ENCODE measurements at places on chromosomes 12 and 14.

DNA sequence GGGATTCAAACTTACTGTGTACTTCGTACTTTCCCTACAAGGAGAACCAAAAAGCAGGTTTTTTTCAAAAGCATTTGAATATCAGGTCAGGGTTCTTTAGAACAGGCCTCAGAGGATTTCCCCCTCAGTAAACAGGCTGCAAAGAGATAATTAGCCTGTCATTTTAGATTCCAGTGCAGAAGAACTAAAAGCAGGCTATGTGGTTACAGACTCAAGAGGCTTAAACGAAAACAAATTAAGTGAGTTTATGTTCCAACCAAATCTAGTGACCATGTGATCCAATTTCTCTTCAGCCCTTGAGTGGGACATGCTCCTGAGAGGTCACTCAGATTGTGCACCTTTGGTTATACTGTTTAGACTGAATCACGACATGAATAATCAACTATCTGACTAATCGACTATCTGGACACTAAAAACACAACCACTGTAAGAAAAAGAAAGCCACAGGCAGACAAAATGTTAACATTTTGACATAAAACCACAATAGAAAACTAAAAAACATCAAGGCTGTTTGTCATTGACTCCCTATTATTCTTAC, 4.5 kb downstream of the TMED8 start:
- DNase-seq: no peak

GRCh38 chr12:122724641-122725243, 5.9 kb downstream of the HCAR1 start:
- no peak for DNase-seq

DNA sequence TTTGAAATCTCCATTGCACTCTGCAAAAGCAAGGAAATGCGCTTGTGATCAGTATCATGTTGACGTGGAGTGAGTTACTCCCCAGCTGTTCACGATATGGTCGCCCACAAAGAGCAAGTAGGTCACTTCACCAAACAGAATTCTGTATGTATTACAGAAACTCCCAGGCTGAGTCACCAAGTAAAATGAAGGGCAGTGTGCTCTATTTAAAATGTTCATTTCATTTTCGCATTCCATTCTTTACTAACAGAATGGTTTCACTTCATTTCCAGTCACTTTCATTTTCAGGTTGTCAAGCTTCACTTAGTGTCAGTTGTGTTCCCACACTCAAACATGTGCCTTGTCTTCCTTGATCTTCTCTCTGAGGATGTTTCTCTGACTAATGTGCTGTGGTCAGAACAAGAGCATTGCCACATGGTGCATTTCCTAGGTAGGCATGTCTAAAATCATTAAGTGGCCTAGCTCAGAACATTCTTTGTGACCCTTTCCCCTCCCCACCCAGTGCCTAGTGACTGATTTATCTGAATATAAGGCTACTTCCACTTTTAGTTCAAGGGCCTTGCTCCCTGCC, 391.2 kb downstream of the RAD51B start:
- peak; percentile 95 for DNase-seq

- DNase-seq: no peak
Measured at GRCh38 chr14:37610945-37611523, 15.6 kb downstream of the TTC6 start.

DNA sequence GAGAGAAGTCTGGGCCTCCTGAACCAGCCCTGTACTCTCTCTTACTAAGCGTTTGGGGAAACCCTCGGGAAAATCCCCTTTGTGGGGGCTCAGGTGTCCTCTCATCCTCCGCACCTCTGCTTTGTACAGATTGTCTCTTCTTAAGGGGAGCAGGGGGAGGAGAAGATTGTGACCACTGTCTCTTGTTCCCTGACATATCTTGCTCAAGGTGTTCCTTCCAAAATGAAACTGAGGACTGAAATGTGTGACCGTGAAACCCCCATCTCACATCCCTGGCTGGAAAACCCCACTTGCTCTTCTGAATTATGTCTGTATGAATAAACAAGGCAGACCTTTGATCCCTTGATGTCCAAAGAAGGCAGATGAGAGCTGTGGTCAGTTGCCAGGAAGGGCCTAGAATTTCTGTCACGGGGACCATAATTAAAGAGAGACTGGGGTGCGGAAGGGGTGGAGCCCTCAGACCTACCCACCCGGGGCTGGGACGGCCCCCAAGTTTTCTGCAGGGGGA, 369.8 kb downstream of the AACS start:
- no peak for DNase-seq

DNA sequence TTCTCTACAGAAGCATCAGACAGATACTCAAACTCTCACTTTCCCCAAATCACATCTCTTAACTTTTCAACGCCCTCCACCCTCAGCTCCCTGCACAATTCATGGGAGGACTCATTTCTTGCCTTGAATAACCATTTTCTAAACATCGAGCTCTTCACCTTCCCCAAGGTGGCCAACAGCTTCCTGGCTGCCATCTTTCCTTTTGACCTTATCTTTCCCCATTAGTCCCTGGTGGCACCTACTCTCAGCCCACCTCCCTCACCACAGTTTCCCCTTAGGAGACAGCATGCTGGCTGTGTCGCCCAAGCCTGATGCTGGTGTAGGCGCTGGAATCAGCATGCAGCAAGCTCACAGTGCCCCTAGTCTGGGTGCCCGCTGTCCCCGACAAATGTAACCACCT, 8.4 kb upstream of the OAS1 start:
- DNase-seq: no peak

- DNase-seq: no peak
Measured at GRCh38 chr12:56127485-56127887, 581 bp upstream of the ESYT1 start.

- DNase-seq: no peak
Measured at GRCh38 chr12:68056300-68056699, 67.1 kb downstream of the IFNG-AS1 start.

GRCh38 chr14:65267856-65268255, 144.7 kb upstream of the FUT8 start:
- no peak for DNase-seq

DNA sequence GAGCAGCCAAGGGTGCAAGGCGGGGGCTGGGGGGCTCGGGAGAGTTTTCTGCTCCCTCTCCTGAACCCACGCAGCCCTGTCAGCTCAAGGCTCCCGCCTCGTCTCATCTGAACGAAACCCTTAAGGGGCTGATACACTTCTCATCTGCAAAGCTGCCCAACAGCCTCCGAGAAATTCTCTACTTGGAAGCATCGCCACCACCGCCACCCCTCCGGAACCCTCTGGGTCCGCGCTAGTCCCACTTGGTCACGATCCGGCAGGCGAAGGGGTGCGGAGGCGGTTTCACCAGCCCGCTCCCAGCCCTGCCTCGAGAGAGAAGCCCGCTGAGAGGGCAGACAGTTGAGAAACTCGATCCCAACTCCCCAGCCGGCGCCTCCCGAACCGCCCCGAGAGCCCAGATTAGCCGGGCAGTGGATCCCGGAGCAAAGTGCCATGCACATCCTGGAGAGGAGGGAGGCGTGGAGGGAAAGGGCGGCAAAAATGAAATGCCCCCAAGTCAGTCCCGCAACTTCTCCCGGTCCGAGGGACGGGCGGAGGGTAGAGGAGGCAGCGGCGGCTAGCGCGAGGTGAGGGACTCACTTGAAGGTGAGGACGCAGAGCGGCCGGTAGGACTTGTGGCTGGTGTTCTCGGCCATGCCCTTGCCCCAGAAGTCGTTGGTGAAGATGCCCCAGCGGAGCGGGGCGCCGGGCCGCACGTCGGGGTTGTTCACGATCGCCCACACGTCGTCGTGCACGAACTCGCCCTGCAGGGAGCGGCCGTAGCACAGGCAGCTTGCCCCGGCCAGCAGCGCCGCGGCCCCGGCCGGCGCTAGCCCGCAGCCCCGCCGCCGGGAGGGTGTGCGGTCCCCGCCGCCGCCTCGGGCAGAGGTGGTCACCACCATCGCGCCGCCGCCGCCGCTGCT, 620 bp downstream of the TMTC1 start:
- DNase-seq: peak; percentile 53

GRCh38 chr12:51925346-51926063, 18.2 kb downstream of the ACVRL1 start:
- no peak for DNase-seq

DNA sequence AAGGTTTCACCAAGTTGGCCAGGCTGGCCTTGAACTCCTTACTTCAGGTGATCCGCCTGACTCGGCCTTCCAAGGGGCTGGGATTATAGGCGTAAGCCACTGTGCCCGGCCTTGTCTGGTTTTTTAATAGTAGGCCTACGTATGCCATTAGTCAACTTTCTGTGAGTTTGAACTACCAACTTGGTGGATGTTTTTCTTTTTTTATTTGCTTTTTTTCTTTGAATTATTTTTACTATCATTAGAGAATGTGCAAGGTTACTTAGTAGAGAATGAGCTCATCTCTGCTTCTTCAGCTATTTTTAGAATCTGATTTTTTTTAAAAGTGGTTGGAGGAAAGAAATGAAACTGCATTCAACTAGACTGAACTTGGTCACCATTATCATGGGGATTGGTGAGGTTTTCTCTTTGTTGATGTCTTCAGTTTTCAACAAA, 51.4 kb downstream of the HMGA2 start:
- no peak for DNase-seq

DNA sequence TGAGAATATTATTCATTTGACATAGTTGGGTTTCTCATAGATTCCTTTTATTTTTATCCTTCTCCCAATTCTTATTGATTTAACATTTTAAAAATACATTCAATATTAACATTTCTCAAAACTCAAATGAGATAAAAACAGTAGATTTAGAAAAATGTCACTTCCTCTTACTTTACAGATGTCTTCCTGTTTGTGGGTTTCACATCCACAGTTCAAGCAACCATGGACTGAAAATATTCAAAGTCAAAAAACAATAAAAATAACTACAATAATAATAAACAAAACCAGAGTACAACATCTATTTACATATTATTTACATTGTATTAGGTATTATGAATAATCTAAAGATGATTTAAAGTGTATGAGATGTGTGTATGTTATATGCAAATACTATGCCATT, 111.3 kb upstream of the SLC16A7 start:
- no peak for DNase-seq

DNA sequence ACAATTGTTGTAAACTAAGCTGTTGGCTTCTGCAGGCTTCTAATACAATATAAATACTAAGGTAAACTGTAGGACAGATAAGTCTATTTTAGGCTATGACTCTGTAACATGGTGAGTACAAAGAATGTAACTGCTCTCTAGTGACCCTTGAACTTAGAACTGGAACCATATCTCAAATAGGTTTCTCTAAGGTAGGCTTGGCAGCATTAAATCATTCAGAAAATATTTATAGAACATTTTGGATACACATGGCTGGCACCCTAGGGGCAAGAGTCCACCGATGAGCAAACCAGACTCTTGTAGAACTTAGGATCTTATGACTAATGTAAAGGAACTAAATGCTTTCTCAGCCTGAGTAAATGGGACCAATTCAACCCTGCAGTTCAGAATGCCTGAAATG, 19.4 kb upstream of the SLC25A3 start:
- peak; percentile 17 for DNase-seq

- DNase-seq: no peak
Measured at GRCh38 chr12:22971247-22971646, 346.3 kb downstream of the ETNK1 start.

GRCh38 chr12:75705749-75706711, 194.6 kb upstream of the KRR1 start:
- DNase-seq: no peak

- DNase-seq: no peak
Measured at GRCh38 chr14:70706177-70706576, 64.5 kb downstream of the TTC9 start.

DNA sequence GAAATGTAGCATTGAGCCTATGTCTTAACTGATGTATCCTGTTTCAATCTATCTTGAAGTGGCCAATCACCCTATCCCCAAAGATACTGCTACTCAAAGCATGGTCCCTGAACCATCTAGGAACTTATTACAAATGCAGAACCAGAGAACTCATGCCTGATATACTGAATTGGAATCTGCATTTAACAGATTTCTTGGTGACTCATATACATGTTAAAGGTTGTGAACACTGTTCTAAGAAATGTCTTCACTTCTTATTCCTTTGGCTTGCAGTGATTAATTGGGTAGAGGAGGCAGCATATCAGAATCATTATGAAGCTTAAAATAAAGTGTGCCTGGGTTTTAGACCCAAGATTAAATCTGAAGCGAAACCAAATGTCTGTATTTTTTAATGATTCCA, 795.6 kb downstream of the DIO2 start:
- no peak for DNase-seq

DNA sequence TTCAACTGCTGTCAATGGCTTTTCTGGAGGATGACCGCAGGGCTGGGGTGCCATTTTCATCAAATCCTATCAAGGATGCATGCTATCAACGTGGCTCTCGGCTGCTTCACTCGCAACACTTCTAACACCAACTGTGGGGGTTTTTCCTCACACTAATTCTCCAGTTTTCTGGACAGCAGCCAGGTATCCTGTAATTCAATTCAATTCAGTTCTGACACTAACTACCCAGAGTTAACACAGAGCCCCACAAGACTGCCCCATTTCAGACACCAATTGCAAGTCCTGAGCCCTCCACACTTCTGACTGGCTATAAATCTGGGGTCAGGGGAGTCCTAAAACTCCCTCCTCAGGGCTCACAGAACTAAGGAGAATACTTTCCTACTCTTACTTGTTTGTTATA, 55.3 kb upstream of the TMCC3 start:
- DNase-seq: no peak

GRCh38 chr12:47017041-47017713, 62.2 kb upstream of the PCED1B start:
- no peak for DNase-seq

- no peak for DNase-seq
Measured at GRCh38 chr12:12333407-12334366, 16.4 kb downstream of the MANSC1 start.

- DNase-seq: no peak
Measured at GRCh38 chr12:64840949-64841717, 16.7 kb downstream of the TBC1D30 start.

- no peak for DNase-seq
Measured at GRCh38 chr14:22316473-22316872, 272.6 kb downstream of the DAD1 start.

DNA sequence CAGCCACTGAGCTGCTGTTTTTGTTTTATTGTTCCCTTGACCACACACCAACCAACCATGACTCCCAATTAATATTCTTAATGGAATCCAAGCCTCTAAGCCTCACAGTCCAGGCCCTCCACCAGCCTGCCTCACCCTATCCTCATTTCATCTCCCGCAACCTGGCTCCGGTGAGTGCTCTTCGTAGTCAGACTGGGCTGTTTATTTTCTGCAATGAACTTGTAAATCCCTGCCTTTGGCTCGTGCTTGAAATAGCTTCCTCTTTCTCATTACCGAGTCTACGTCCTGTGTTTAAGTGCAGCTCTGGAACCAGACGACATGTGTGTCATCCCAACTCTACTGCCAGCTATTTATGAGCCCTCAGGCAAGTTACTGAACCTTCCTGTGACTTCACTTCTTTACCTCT, 12.4 kb upstream of the ETFBKMT start:
- peak; percentile 44 for DNase-seq
